Forelimb muscle (tissue), 1 donor: ENCODE measurements at places on chromosomes 7 and 10.

DNA sequence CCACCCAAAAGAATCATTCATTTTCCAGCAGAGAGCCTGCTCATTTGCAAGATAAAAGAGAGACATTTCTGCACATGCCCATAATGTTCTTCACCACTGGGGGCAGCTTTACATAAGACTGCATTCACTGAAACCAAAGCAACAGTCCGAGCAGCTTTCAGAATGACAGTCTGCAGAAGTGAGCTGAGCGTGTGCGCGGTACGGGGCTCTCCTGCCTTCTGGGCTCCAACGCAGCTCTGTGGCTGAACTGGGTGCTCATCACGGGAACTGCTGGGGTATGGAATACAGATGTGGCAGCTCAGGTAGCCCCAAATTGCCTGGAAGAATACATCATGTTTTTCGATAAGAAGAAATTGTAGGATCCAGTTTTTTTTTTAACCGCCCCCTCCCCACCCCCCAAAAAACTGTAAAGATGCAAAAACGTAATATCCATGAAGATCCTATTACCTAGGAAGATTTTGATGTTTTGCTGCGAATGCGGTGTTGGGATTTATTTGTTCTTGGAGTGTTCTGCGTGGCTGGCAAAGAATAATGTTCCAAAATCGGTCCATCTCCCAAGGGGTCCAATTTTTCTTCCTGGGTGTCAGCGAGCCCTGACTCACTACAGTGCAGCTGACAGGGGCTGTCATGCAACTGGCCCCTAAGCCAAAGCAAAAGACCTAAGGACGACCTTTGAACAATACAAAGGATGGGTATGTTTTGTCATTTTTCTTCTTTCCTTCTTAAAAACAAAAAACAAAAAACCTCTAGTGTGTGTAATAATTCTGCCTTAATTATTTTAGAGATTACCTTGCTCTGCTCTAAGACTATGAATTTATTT, at the start of gene LRRTM3:
TSS of gene LRRTM3 (plus strand) at position 141 of the 820 bp plus-strand sequence.
- DNase-seq = peak; percentile 65

GRCh38 chr10:6171881-6172695, 30.6 kb upstream of the PFKFB3 start:
- DNase-seq = no peak

GRCh38 chr10:5976512-5977470, 552 bp downstream of the IL15RA start:
- no peak for DNase-seq

- DNase-seq = no peak
Measured at GRCh38 chr7:128378637-128379036, 17.1 kb upstream of the PRRT4 start.

DNA sequence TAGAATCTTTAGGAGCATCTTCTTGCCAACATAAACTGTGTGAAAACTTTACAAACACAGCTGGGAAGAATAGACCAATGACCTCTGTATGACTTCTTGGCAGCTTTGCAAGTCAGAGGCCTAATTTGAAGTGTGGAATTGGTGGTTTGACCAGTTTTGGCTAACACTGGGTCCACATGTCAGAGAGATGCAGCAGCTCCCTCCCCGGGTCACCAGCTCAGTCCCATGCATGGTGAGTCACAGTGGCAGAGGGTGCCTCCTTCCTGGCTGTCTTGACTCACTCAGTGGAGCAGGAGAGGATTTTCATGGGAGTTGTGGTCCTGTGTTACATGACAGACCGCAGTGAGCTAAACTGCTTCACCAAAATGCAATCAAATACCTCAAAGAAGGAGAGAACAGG, 8.2 kb upstream of the STARD3NL start:
- DNase-seq = no peak

DNA sequence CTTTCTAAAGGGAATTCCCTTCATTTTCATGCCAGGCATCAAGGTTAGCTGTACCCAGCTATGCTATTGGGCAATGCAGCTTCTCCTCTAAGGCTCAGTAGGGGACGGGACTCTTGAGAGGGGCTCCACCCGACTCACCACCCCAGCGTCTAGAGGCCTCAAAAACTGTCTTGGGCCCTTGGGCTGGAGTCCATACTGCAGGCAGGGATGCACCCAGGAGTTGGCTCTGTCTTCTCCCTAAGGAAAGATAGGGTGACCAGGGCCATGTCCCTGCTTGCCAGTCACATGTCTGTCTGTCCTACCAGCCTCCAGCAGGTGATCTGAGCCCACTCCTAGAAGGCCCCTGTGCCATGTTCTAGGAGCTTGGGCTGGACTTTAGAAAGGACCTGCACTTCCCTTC, 1.2 kb downstream of the OPN4 start:
- DNase-seq = no peak

DNA sequence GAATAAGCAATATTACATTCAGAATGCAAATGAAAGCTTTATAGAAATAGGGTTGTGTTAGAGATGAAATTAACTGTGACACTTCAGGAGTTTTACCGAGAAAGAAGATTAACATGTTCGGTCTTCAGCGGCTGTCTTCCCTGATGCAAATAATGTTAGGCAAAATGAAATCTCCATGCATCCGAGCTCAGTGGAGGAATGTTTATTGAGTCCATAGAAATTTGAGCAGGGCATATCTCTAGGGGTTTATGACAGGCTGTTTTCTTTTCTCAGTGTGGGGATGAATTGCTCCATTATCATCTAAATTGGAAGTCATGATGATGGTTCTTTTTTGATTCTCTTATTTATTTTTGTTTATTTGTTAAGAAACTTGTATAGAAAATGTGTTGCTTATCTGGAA, 31.7 kb downstream of the DYNC1I1 start:
- DNase-seq = no peak

- DNase-seq = no peak
Measured at GRCh38 chr10:106652279-106652678, 512.2 kb downstream of the SORCS1 start.

DNA sequence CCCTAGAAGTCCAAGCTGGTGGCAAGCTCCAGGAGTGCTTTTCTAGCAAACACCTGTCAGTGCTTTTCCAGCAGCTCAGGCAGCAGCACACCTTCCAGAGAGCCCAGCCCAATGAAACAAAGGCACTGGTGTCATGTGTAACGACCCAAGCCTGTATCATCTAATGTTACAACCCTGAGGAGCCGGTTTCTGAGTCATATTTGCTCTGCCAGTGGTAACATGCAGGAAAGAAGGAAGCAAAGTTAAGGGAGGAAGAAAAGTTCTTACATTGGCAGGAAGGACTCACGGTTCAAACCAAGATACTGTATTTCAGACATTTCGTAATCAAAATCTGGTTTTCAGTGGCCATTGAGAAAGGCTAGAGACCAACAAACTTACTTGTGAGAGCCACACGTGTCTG, at the start of gene ANKRD22:
TSS of gene ANKRD22 (minus strand) at position 139 of the 400 bp plus-strand sequence. CDS start 237 bp downstream, outside the sequence.
- no peak for DNase-seq

DNA sequence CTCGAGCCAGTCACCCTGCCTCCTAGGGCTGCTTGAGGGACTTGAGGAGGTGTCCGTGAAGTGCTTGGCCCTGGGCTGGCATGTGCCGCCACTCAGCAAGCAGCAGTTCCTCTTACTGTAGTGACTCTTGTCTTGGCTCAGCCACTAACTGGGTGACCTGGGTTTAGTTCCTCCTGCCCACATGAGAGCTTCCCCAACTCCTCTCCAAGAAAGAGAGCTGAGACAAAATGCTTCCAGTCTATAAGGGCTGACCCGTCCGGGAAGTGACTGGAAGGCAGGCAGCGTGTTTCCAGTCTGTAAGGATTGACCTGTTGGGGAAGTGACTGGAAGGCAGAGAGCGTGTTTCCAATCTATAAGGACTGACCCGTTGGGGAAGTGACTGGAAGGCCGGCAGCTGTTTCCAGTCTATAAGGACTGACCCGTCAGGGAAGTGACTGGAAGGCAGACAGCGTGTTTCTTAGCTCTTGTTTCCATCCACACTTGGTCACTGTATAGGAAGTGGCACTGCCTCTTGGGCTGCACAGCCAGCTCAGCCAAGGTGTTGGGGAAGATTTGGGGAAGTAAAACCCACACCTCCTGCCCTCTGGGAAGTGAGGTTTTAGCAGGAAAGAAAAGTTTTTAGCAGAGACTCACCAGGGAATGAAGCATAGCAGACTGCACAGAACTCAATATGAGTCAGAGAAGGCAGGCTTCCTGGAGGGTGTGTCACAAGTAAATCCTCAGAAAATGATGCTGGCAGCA, 53.3 kb upstream of the PPIF start:
- peak; percentile 20 for DNase-seq

DNA sequence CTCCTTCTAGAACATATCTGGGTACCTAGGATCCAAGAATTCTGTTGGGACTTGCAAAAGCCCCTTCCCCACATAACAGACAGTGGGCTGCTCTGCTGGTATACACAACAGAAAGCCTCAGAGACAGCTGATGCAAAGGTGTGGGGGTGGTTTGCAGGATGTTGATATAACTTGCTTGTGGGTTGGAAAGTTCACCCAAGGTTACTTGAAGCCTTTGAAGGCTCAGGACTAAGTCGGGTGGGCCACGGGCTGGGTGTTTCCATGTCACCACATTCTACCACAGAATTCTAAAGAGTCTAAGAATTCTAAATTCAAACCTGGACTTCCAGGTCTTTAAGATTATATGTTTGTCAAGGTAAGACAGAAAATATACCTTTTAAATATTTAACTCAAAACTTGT, 7.4 kb upstream of the NRCAM start:
- no peak for DNase-seq

GRCh38 chr7:70997261-70997660, 134.7 kb upstream of the GALNT17 start:
- DNase-seq = peak; percentile 86

- no peak for DNase-seq
Measured at GRCh38 chr7:6623589-6624245, 8.3 kb downstream of the ZNF853 start.

DNA sequence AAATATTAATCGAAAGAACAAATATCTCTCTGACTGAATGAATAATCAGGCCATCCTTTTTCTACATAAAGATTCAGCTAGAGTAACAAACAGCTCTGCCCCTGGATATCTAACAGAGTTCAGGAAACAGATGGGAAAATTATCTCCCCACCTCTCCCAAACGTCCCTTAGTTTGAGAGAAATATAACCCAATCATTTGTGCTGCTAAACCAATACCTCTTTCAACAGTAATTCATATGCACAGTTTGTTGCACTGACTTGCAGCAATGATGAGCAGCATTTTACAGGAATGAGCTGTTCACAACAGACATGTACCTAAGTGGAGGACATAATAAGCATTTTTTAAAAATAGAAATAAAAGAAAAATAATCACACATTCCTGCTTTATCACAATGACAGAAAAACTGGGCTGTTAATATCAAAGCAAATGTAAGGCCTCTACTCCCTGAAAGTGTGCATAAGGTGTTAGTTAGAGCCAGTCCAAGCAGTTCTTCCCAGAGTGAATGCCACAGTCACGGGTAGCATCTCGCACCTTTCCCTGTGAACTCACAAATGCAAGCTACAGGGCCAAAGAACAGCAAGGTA, 2.3 kb downstream of the CREB3L2 start:
- no peak for DNase-seq

GRCh38 chr10:92124020-92124419, 166.9 kb downstream of the CPEB3 start:
- DNase-seq = no peak

DNA sequence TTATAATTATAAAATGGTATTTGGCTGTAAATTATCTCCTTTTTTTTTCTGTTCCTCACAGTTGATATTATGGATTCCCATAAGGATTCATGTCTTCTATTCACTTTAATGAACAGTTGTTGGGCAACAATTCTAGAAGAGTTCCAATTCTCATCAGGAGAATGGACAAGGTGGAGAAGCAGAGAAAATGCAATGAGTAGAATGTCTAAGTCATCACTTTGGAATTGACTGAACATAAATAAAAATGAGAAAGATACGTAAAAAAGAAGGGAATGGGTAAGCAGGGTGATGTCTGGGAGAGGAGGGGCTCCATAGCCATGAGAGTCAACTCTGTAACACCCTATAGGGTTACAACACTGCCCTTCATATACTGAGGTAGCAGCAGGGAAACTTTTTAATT, 1.8 kb upstream of the CAV2 start:
- no peak for DNase-seq

DNA sequence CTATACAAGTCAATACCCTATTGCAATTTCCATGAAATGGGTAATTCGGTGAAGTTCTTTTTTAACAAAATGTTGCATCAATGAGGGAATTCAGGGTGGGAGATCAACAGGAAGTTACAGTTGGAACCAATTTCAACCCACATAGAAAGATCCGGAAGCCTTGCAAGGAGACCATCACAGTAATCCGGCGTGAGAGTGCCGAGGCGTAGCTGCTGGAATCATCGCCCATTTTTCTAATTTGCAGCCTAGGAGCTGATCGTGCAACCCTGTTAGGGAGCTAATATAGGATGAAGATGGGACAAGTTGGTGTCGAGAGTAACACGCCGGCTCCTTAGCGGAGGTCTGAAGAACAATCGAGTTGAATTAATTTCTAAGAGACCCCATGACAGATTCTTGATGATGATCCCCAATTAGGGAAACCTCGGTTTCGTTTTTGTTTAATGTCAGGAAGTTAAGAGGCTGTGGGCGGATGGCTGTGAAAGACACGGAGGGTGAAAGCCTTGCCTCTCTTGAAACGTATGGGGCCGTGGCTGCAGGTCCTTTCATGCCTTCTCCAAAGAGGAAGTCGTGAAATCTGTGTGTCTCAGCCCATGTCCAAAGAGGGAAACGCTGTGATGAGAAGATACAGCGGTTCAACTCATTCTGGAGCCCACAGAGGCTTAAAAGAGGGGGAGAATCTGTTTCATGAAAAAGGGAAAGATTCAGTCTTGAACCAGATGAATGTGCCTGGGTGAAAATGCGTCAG, 51.2 kb upstream of the CARD11 start:
- no peak for DNase-seq

- DNase-seq = no peak
Measured at GRCh38 chr7:112010109-112010508, 196.1 kb downstream of the DOCK4 start.

GRCh38 chr7:128259131-128260061, 18.3 kb downstream of the LEP start:
- no peak for DNase-seq

DNA sequence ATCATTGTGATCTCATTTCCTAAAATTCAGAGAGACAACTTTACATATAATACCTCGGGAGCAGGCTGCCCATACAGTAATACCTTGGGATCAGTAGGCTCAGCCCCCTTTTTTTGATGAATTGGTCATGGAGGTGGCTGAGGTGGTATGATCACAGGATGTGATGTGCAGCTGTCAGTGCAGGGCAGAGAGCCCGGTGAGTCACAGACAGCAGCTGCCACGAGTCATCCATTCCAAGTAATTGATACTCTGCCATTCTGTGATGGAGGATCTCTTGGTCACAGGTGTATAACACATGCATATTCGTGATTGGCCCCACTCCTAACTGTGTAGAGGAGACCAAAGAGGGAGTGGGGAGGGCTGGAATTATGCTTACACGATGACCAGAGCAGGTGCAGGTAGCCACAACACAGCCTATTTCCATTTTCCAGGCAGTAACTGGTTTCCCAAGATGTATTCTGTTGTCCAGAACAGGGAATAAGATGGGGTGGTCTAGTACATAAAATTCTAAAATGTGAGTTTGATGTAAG, 14.1 kb downstream of the NRCAM start:
- no peak for DNase-seq

GRCh38 chr10:33233635-33234034, 100.8 kb downstream of the NRP1 start:
- DNase-seq = no peak
